A549 treated with CORT108297 at 1 μM for 4 hours (cell line): ENCODE measurements at places on chromosomes 12 and 14. TPM values are rescaled to one million over a fixed set of nuclear protein-coding genes. Genes with fewer than 3 reads are reported as not detected.

SLC7A8 gene
- 0.47 to 0.73 TPM (median 0.55 TPM) in 5 replicates for total RNA-seq

IL31 gene
- total RNA-seq: not detected in 5 replicates

COCH gene
- 21.4 to 26.9 TPM (median 24.2 TPM) in 5 replicates for total RNA-seq

RAB2B gene
- 11.2 to 21.1 TPM (median 13.8 TPM) in 5 replicates for total RNA-seq

CACNA1C gene
- 0.02 to 0.15 TPM (median 0.09 TPM) in 3 of 5 replicates, not detected in the others for total RNA-seq

C12orf42 gene
- not detected in 5 replicates for total RNA-seq

MOK gene
- 23.3 to 26.3 TPM (median 25.2 TPM) in 5 replicates for total RNA-seq
